Esophagus squamous epithelium (tissue), 5 donors: ENCODE measurements at places on chromosomes 6 and 20. TPM values are rescaled to one million over a fixed set of nuclear protein-coding genes. Genes with fewer than 3 reads are reported as not detected.

OXT gene
- total RNA-seq, result not detected

LY86 gene
- 2.3 TPM for total RNA-seq

- H3K27me3 ChIP-seq, result no peaks in the 10 kb centered on the region
- H3K4me3 ChIP-seq, result no peak overlapping the region
- no peaks in the 10 kb centered on the region for H3K4me1 ChIP-seq
- H3K27ac ChIP-seq, result no peak overlapping the region
- no peaks in the 10 kb centered on the region for H3K36me3 ChIP-seq
- DNase-seq, result no peak
Measured at GRCh38 chr6:130836055-130836640, 8.9 kb downstream of the SMLR1 start.

HAO1 gene
- total RNA-seq, result 0.70 TPM

DNA sequence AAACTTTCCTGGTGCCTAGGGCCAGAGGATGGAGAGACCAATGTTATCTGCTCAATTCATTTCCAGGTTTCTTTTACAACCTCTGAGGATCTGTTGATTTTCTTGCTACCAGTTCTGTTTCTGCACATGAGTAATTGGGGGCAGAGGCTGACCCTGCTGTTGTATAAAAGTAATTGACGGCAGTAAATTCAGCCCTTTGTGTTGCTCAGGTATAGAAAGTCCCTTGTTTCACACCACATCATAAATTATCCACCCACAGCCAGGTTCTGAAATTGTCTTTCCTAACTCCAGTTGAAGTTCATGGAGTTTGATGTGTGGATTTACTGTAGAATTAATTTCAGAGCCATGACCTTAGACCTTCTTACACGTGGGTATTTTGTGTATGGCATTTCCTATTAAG, 107.4 kb upstream of the GRIK2 start:
- no peaks in the 10 kb centered on the region for H3K4me1 ChIP-seq
- no peaks in the 10 kb centered on the region for H3K27me3 ChIP-seq
- H3K27ac ChIP-seq, result no peak overlapping the region

- H3K27me3 ChIP-seq, result no peaks in the 10 kb centered on the region
- DNase-seq, result no peak
- peak overlapping the region; percentile 39 for H3K4me3 ChIP-seq
Measured at GRCh38 chr6:33430991-33431879, 11.4 kb downstream of the SYNGAP1 start.

DNA sequence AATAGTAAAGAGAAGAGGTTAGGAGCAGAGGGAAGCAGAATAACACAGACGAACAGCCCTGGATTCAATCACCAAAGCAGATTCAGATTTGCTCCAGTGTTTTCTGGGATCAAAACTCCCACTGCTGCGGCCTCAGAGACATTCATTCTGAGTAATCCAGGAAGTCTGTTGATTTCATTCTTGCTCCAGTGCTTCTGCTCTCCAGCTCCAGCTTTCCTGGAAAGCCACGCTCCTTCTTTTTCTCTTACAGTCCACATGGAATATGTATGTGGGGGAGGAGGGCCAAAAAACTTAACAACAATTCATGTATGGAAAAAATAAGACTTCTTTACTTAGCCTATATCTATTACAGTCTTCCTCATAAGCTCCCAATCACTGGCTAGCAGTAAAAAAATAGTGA, 26.4 kb upstream of the UST start:
- H3K4me3 ChIP-seq, result no peak overlapping the region
- H3K27me3 ChIP-seq, result no peaks in the 10 kb centered on the region
- no peak for DNase-seq
